ENCODE measurements at places on chromosomes 2 and 18. TPM values are rescaled to one million over a fixed set of nuclear protein-coding genes. Genes with fewer than 3 reads are reported as not detected.
A peak's percentile ranks its signal among the peaks of the same experiment; 100 is the strongest.

- H3K27ac ChIP-seq = no peak overlapping the region
- DNase-seq = no peak
- no peaks in the 10 kb centered on the region for H3K36me3 ChIP-seq
- H3K27me3 ChIP-seq = 0 out of 2 replicates have a peak, but pooled peaks cover 1% of the 10 kb centered on the region
- no peaks in the 10 kb centered on the region for H3K4me1 ChIP-seq
Observed at GRCh38 chr2:3712831-3713503, 9.6 kb downstream of the DCDC2C start.

DNA sequence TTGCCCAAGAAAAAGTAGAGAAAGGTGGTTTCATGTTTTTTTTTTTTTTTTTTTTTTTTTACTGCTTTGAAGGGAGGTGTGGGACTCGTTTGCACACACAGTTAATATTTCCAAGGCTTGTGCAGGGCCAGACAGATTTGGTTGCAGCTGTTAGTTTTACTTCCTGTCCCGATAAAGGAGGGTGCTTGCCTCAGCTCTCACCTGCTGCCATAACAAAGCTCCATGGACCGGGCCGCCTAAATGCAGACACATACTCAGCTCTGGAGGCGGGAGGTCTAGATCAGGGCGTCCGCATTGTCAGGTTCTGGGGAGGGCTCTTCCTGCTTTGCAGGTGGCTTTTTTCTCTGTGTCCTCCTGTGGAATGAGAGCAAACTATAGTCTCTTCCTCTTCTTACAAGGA, 69.9 kb downstream of the ODC1 start:
- peaks cover 43% of the 10 kb centered on the region for H3K4me1 ChIP-seq
- no peak overlapping the region for H3K4me3 ChIP-seq
- H3K36me3 ChIP-seq = no peaks in the 10 kb centered on the region
- DNase-seq = peak; percentile 53
- no peaks in the 10 kb centered on the region for H3K27me3 ChIP-seq

- H3K36me3 ChIP-seq = no peaks in the 10 kb centered on the region
- no peak overlapping the region for H3K27ac ChIP-seq
- no peaks in the 10 kb centered on the region for H3K4me1 ChIP-seq
- no peaks in the 10 kb centered on the region for H3K27me3 ChIP-seq
- no peak overlapping the region for H3K4me3 ChIP-seq
Observed at GRCh38 chr18:421247-422155, 79.0 kb downstream of the COLEC12 start.

Gene STK36
- 14.2 TPM for polyA plus RNA-seq

- no peaks in the 10 kb centered on the region for H3K27me3 ChIP-seq
- H3K27ac ChIP-seq = no peak overlapping the region
- H3K4me1 ChIP-seq = no peaks in the 10 kb centered on the region
Observed at GRCh38 chr18:73944715-73945114, 202.9 kb downstream of the FBXO15 start.

GRCh38 chr2:169815849-169816248, 8.9 kb downstream of the METTL5 start:
- no peak overlapping the region for H3K27ac ChIP-seq
- H3K4me3 ChIP-seq = no peak overlapping the region
- no peak for DNase-seq

- no peak overlapping the region for H3K4me3 ChIP-seq
- H3K36me3 ChIP-seq = no peaks in the 10 kb centered on the region
- H3K27me3 ChIP-seq = no peaks in the 10 kb centered on the region
- no peak overlapping the region for H3K27ac ChIP-seq
- DNase-seq = no peak
- H3K4me1 ChIP-seq = no peaks in the 10 kb centered on the region
Observed at GRCh38 chr2:190782264-190782663, 98.4 kb upstream of the GLS start.

Data from GM12878 (cell line).